Germinal center (tissue), 1 donor: ENCODE measurements at places on chromosomes 12 and 14.
A peak's percentile ranks its signal among the peaks of the same experiment; 100 is the strongest.

GRCh38 chr12:112971248-112971647 lies 7.1 kb upstream of the OAS2 start:
- DNase-seq, result no peak

DNA sequence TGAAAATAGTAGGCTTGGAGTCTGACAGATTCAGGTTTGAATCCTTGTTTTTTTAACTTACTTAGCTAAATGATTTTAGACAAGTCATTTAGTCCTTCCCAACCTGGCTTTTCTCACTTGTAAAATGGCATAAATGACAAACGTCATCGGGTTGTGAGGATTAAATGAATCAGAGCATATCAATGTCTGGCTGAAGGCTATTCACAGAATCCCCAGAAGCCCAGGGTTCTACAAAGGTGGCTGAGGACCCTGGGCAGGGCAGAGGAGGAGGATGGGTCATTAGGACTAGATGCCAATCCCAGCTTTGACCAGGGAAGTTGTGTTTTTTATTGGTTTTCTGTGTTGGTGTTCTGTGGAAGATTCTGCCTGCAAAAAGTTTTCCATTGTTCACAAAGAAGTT lies 7.6 kb upstream of the PTPRB start:
- DNase-seq, result no peak

DNA sequence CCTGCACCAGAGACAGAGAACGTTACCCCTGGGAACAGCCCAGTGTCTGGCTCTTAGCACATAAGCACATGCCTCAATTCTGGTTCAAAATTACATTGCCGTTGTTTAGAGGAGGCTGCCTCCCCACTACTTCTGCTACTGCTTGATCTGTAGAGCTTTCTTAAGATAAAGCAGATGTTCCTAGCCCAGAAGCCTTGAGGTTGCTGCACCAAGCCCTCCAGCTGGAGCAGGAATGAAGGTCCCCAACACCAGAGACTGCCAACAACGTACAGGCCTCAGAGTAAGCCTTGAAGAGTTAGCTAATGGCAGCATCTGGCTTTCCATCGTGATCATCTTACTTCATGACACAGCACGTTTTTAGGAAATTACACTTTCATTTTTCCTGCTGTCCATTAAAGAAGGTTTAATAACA lies 34.7 kb upstream of the AMIGO2 start:
- DNase-seq, result no peak

DNA sequence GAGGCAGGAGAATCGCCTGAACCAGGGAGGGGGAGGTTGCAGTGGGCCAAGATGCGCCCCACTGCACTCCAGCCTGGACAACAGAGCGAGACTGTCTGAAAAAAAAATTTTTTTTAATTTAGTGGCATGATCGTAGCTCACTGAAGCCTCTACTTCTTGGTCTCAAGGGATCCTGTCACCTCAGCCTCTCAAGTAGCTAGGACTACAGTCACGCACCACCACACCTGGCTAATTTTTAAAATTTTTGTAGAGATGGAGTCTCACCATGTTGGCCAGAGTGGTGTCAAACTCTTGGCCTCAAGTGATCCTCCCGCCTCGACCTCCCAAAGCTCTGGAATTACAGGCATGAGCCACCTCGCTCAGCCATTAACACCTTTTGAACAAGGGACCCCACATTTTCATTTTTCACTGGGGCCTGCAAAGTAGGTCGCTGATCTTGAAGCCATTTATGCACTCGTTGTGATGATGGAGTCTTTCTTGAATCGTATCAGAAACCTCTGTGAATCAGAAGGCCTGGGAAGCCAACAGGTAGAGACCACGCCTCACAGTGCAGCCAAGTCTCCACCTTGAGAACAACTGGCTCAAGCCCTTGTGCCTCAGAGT lies 5.9 kb downstream of the HCAR1 start:
- DNase-seq, result no peak

GRCh38 chr12:95277139-95277538 lies 59.5 kb downstream of the VEZT start:
- DNase-seq, result no peak

- peak; percentile 33 for DNase-seq
These were observed 3.6 kb upstream of the WSB2 start for GRCh38 chr12:118064608-118065007.

GRCh38 chr12:125029761-125030358 lies 35.4 kb upstream of the AACS start:
- DNase-seq, result no peak

GRCh38 chr12:131979606-131980005 lies 29.9 kb downstream of the EP400 start:
- no peak for DNase-seq

GRCh38 chr12:63292471-63293221 lies 141.6 kb upstream of the AVPR1A start:
- no peak for DNase-seq

GRCh38 chr14:83255727-83256090 lies 1722.1 kb upstream of the SEL1L start:
- no peak for DNase-seq

- no peak for DNase-seq
These were observed 4.5 kb downstream of the ABCB9 start for GRCh38 chr12:122961531-122962329.

- DNase-seq, result peak; percentile 59
These were observed 181.9 kb downstream of the PRKCH start for GRCh38 chr14:61503167-61503801.

- no peak for DNase-seq
These were observed 36.1 kb downstream of the NCOR2 start for GRCh38 chr12:124531281-124531745.

- DNase-seq, result no peak
These were observed 436.2 kb downstream of the RAD51B start for GRCh38 chr14:68255693-68256178.

GRCh38 chr14:22472466-22472865 lies 116.6 kb downstream of the DAD1 start:
- DNase-seq, result no peak

- DNase-seq, result no peak
These were observed 81.4 kb upstream of the KRAS start for GRCh38 chr12:25332143-25332542.

GRCh38 chr12:47870175-47870781 lies 34.5 kb downstream of the VDR start:
- no peak for DNase-seq

GRCh38 chr12:108850854-108851573 lies 6.4 kb downstream of the SSH1 start:
- DNase-seq, result peak; percentile 36

- no peak for DNase-seq
These were observed 8.2 kb downstream of the FBXO34 start for GRCh38 chr14:55279384-55279783.

DNA sequence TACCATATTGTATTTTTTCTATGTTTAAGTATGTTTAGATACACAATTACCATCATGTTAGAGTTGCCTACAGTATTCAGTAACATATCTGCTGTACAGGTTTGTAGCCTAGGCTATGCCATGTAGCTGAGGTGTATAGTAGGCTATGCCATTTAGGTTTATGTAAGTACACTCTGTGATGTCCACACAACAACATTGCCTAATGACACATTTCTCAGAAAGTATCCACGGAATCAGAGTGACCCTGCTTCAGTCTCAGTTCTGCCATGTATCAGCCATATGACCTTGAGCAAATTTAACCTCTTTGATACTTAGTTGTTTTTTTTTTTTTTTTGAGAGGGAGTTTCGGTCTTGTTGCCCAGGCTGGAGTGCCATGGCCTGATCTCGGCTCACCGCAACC lies 12.7 kb downstream of the SUSD6 start:
- DNase-seq, result no peak

DNA sequence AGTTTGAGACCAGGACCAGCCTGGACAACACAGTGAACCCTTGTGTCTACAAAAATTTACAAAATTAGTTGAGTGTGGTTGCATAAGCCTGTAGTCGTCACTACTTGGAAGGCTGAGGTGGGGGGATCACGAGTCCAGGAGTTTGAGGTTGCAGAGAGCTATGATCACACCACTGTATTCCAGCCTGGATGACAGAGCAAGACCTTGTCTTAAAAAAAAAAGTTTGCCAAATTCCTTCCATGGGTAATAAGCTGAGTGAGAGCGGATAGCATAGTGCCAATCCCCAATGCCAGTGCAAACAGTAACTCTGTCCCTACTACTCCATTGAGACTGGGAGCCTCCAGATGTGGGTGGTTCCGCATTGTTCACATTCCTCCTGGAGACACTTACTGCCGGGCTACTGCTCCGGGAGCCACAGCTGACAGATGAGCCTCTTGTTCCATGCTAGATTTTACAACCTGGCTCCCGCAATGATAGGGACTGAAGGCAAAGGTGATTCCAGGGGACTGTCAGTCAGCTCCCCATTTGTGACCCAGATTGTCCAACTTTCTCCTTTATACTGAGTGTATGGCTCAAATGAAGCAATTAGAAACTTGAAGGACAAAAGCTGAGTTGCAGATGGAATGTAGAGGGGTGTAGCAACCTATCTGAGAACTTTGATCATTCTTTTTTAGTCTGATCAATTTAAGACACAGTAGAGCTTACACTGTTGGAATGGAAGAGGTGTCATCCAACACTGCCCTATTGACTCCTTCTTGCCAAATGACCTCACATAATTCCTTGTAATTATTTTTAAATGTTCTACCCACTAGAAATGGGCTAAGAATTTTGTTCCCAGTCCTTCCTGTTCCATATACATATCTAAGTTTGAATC lies 13.4 kb upstream of the FRMD6 start:
- no peak for DNase-seq

DNA sequence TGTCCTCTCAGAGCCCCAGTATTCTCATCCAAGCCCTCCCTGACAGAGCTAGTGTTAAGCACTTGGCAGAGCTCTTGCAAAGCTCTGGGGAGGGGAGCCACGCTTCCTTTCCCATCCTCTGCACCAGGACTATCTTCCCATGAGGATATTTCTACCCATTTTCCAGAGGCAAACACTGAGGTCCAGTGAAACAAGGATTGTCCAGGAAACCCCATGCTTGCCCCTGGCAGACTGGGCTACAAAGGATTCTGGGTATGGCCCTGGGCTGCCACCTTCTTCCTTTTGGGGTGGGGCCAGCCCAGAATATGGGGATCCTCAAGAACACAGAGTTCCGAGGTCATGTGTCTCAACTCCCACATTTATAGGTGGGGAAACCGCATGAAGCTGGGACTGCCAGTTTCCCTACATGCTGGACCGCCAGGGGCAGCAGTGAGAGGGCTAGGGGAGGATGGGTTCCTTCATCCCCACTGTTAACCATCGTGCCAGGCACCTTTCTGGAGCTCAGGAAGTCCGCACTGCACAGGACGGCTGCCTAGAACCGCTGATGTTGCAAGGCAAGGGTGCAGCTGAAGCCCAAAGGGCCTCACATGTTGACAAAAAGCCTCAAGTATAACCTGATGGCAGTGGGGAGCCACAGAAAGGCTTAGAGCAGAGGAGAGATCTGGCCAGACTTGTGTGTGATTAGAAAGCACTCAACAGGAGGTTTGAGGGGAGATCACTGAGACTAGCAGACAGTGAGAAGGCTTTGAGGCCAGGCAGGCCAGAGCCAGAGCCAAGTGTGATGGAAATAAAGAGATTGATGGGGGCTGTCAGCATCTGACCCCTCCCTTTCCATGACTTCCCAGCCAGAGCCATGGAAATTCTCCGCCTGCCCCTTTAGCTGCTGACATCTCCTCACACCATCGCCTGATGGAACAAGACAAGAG lies 5.5 kb upstream of the CCDC85C start:
- no peak for DNase-seq

DNA sequence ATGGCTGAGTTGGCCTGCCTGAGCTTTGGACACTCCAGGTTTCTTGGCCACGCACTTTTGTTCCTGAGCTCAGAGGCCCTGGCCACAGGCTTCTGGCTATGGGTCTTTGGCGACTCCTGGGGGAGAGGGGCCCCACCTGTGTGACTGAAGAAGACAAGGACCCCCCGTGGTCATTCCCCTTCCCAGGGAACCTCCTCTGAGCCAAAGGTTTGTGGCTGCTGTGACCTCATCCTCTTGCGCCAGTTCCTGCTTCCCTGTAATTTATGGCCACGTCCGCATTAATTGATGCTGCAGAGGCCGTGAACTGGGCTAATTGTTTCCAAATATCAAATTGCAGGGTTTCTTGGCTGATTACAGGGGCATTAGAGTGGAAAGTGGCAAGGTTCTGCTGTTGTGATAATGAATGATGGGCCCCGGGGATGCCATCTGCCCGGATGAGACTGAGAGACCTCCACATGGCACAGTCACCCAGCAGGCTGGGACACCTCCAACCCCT lies 27.6 kb upstream of the NOS1 start:
- no peak for DNase-seq

DNA sequence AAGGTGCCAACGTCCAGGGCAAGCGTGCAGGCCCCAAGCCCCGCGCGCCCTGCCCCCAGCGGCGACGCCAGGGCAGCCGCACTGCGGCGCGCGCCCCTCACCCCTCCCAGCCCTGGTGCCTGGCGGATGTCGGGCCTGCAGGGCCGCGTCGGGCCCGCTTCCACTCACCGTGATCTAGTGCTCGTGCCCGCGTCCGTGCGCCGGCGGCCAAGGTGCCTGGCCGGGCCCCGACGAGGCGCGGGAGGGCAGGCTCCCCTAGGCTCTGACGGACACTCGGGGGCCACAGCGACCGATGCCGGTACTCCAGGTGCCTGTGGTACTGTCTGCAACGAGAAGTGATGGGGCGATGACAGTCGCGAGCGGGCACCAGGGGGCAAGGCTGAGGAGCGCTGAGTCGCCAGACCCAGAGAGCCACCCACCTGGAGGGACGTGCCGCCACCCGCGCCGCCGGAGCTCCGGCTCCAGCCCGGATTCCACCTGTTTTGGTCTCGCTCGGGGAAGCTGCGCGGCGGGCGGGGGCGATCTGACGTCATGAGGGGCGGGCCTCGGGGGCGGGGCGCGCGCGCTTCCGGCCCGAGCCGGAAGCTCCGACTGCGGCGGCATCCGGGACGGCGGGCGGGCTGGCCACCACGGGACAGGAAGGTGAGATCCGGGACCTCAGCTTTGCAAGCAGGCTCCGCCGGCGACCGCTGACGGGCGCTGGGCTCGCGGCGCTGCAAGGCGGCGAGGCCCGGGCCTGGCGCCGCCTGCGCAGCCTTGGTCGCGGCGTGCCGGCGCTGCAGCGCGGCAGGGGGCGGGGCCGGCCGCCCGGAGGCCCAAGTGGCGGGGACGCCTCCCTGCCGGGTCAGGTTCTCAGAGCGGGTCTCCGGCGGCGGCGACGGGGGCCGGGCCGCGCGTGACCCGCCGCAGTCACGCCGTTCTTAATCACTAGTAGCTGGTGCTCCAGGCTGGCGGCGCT lies at the start of the genes LYSET and MOAP1:
TSS of gene LYSET (plus strand) at position 927 of the 958 bp plus-strand sequence. CDS start 89 bp downstream, outside the sequence.
TSS of gene MOAP1 (minus strand) at position 507 of the 958 bp plus-strand sequence. CDS start 655 bp downstream, outside the sequence.
- peak; percentile 91 for DNase-seq

DNA sequence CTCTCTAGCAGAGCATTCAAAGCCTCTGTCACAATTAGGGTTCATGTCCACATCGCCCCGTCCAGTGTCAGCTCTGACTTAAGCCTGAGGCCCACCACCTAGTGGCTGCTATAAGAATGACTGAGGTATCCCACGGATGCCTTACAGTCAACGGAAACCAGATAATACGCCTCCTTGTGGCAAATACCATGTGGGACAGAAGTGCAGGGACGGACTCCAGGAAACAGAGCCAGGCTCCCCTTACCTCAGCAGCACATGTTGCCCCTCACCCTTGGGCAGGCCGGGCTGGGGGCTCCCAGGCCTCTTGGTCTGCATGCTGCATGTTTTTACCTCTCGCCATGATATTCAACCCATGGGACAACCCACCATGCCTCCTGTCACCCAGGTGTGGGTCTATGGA lies 86.3 kb downstream of the VWF start:
- peak; percentile 70 for DNase-seq

GRCh38 chr14:85572845-85573244 lies 42.9 kb downstream of the FLRT2 start:
- DNase-seq, result no peak
